ENCODE measurements at places on chromosomes 2 and 18.

DNA sequence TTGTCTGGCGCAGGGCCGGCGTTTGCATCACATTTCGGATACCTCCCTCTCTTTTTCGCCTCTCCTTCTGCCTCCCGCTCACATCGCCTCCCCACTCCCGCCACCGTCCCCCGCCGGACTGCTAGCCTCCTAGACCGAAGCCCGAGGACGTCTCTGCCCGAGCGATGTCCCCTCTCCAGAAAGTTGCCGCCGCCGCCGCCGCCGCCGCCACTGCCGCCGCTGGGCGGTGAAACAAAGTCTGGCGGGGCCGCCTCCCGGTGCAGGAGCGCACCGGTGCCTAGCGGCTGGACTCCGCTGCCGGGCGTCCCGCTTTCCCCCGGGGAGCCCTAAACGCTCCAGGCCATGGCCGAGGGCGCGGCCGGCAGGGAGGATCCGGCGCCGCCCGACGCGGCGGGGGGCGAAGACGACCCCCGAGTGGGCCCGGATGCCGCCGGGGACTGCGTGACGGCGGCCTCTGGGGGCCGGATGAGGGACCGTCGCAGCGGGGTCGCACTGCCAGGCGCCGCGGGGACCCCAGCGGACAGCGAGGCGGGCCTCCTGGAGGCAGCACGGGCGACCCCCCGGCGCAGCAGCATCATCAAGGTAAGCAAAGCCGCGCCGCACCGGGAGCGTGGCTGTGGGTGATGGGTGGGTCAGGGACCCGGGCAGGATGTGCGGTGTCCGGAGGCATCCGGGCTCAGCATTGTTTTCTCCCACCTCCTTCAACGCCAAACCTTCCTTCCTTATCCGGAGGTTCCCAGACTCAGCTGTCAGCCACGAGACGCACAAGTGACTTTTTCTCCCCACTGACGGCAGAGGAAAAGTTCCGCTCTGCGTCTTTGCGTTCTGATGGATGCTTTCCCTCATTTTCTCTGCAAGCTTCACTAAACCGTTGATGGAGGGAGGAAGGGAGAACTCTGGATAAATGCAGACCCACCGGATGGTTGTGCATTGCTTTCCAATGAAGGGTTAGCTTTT is 643 bp downstream of the PLCL1 start:
- DNase-seq, result peak; percentile 61

GRCh38 chr2:7899923-7900322 is 781.9 kb upstream of the ID2 start:
- DNase-seq, result no peak

GRCh38 chr2:196160946-196161345 is 10.4 kb downstream of the STK17B start:
- no peak for DNase-seq

- peak; percentile 93 for DNase-seq
Measured at GRCh38 chr2:231677632-231678104, 30.7 kb upstream of the PTMA start.

GRCh38 chr2:151851761-151852160 is 23.5 kb upstream of the ARL5A start:
- no peak for DNase-seq

DNA sequence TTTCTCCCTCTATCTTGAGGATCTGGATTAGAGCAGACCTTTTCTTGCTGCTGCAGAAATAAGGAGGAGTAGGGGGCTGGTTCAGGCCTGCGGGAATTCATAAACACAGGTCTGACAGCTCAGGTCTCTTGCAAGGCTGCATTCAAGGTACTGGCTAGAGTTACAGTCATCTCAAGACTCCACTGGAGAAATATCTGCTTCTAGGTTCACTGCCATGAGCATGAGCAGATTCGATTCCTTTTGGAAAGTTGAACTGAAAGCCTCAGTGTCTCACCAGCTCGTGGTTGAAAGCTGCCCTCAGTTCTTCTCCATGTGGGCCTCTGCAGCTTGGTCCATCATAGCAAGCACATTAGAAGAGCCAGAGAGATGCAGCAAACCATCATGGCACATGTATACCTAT is 124.4 kb upstream of the SETBP1 start:
- DNase-seq, result no peak

- no peak for DNase-seq
Measured at GRCh38 chr2:176533505-176534193, 264.4 kb downstream of the MTX2 start.

Measured in lung (tissue), 17 donors.